HepG2 (cell line): ENCODE measurements at places on chromosomes 1 and 21. TPM values are rescaled to one million over a fixed set of nuclear protein-coding genes. Genes with fewer than 3 reads are reported as not detected.

DNA sequence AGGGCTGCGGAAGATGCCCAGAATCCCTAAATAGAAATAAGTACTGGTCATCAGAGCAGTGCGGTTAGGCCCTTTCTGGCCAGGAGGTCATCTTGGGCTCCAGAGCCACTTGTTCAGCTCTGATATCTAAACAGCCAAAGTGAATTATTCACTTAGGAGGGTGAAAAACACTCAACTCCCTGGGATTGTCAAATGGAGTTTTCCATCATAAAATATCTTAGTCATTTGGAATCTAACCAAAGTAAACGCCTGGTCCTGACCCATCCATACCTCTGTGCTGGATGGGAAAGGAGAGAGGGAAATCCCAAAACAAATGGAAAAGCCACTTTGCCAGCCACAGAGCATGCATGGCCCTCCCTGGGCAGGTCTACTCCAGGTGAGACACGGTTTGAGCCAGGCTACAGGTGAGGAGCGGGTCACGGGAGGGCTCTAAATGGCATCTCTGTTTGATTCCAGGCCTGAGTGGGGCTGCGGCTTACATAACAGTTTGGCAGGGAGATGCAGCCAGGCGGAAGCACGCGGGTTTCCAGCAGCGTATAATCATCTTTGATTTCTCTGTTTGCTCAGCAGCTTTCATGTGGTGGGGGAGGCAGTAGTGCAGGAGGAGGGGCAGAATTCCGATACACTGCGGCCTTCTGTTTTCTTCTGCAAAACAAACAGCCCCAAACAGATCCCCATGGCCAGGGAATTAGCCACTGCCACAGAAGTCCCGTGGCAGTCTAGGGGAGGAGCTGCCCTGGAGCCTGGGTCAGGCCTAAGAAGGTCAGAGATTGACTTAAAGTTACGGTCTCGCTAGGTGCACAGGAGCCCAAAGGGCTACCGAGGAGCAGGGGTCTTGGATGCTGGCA lies 59.1 kb upstream of the ZNF648 start:
- DNase-seq: peak; percentile 91

The KCNA10 gene
- total RNA-seq: not detected in 2 replicates

The GJB5 gene
- total RNA-seq: not detected in 2 replicates

DNA sequence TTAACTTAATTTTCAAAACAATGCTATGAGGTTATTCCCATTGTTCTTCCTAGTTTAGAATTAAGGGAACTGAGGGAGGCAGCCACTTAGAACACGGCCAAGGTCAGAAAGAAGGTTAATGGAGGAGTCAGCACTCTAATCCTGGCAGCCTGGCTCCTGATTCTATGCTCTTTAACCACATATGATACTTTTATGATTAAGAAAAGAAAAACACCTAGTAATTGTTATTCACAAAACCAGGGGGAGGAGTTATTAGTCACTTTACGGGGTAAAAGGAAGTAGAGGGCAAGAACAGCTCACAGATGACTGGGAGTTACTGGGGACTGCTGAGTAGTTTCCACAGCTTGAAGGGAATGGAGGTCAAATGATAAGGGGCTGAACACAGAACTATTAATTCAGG lies 38.6 kb downstream of the GADD45A start:
- no peak for DNase-seq

The ZNF692 gene
- 6.2 and 27.3 TPM in 2 replicates for total RNA-seq
